ENCODE measurements at places on chromosomes 5 and 9. TPM values are rescaled to one million over a fixed set of nuclear protein-coding genes. Genes with fewer than 3 reads are reported as not detected.

- DNase-seq = no peak
These were observed 217.3 kb upstream of the RASEF start for GRCh38 chr9:83280268-83280667.

GRCh38 chr5:111271885-111272284, 47.7 kb downstream of the CAMK4 start:
- no peak for DNase-seq

- DNase-seq = no peak
These were observed 6.9 kb upstream of the EXOC3 start for GRCh38 chr5:435961-436640.

DNA sequence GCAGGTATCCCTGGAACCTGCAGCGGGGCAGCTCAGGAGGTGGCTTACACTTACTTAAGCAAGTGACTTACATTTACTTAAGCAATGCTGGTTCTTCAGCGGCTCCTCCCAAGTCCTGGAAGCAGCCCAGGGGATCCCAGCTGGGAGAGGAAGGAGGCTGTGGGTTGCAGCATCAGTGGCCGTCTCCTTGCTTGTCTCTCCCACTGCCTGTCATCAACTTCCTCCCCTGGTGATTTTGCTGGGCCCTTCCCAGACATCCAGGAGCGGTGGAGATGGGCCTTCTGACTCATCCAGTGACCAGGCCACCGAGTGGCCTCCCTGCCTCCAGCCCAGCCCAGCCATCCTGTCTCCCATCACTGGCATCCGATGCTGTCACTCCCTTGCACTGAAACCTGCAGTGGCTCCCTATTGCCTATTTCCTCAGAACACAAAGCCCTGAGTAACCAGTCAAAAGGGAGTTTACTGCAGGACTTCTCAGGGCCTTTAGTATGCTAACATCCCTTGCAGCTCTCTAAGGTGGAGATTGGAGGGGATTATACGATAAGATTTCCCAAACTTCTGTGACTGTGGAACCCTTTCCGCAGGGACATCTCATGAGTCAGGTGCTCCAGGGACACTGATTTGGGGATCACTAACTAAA, 155.9 kb upstream of the PHYKPL start:
- no peak for DNase-seq

DNA sequence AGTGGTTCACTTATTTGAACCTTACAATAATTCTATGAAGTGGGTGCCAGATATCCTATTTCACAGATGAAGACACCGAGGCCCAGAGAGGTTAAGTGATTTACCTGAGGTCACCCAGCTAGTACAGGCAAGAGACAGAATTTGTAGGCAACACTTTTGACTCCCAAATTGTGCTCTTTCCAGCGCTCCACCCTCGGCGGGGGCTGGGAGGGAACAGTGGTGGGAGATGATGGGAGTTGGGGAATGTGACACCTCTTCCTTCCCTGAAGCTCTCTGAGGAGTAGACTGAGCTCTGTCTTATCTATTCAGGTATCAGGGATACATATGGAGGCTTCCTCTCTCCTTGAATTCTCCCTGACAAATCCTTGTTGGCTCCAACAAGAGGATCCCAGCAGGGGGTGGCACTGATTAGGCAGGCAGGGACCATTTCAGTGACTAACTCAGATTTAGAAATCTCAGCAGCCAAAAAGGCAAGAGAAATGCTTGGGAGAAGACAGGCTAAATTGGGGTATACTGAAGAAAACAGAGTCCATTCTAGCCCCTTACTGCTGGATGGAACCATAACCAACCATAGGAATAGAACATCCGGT, 95.8 kb upstream of the PANK3 start:
- DNase-seq = no peak

GRCh38 chr5:98128846-98129245, 644.6 kb upstream of the RGMB start:
- DNase-seq = no peak

- no peak for DNase-seq
These were observed 12.4 kb upstream of the MEIKIN start for GRCh38 chr5:131957721-131958441.

TMEFF1 gene
- not detected for total RNA-seq

FYB1 gene
- total RNA-seq = 396 TPM

OBP2B gene
- not detected for total RNA-seq

EQTN gene
- total RNA-seq = not detected

Measured in activated CD4-positive, alpha-beta T cell treated with anti-CD3 and anti-CD28 coated beads, Interleukin-2, amount 10 ng/mL, durations not matched to agents 7 days and 5 days (primary cell).